NCI-H460 (cell line): ENCODE measurements at places on chromosomes 2 and 18.

GRCh38 chr2:122063716-122064115 is 308.3 kb downstream of the TSN start:
- peak; percentile 31 for DNase-seq

GRCh38 chr2:224876522-224876921 is 160.4 kb upstream of the CCDC195 start:
- no peak for DNase-seq

DNA sequence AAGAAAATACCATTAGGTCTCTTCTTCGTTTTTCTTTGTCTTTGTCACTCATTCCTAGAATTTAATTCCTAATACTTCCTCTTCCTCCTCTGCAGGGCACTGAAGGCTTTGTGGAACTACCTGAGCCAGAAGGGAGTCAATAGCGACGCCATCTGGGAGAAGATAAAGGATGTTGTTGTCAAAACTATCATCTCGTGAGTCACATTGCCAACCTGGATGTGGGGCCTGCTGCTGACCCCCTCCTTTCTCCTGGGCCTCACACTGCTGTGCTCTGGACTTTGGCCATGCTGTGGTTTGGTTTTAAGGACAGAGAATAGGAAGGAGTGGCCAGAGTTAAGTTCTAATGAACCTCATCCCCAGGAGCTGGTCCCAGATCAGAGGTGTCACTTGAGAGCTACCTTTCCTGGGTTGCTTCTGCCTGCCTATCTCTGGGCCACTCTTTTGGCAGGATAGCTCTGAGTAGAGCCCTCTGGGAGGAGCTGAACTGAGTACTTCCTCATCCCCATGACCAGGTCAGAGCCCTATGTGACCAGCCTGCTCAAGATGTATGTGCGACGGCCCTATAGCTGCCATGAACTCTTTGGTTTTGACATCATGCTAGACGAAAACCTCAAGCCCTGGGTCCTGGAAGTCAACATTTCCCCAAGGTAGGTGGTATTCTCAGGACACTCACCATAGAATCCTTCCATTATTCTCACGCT is 33.1 kb upstream of the CYP27A1 start:
- DNase-seq: no peak

- DNase-seq: no peak
Measured at GRCh38 chr2:101843471-101843870, 146.0 kb downstream of the MAP4K4 start.

- no peak for DNase-seq
Measured at GRCh38 chr2:170587922-170588321, 127.2 kb upstream of the SP5 start.

GRCh38 chr2:181626671-181627070 is 30.2 kb downstream of the CERKL start:
- no peak for DNase-seq

- no peak for DNase-seq
Measured at GRCh38 chr2:67857836-67858235, 205.0 kb downstream of the C1D start.

GRCh38 chr2:236956031-236956618 is 129.6 kb upstream of the COPS8 start:
- DNase-seq: no peak

DNA sequence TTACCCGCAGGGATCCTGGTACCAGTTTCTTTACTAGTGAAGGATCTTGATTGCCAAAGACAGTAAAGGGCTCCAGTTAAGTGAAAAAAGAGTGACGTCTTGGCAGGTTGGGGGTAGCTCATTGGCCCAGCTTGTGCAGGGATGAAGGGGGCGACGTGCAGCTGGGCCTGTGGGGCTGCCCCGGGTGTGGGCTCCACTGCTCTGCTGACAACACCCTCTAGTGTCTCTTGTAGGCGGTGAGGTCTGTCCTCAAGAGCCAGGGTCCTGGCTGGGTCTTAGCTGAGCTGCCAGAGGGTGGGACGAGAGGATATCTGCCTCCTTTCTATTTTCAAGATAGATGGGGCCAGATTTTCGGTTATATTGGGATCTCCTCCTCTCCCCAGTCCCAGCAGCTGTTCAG is 6.1 kb downstream of the ARHGEF4 start:
- DNase-seq: no peak

DNA sequence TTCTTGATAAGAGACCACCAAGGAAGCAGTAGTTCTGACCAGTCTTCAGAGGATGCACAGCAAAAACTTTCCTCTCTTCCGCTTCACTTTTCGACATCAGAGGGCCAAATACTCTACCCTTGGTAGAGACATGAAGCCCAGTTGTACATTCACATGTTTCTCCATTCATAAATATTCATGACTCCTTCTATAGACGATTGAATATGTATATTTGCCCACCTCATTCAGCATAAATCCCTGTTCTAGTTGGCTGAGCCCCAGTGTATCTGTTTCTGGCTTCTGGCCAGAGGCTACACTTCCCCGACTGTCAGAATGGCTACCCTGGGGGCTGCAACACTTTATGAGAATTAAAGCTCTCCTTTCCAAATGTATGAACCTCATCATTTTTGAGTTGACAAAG is 258.5 kb downstream of the ASXL3 start:
- DNase-seq: no peak

DNA sequence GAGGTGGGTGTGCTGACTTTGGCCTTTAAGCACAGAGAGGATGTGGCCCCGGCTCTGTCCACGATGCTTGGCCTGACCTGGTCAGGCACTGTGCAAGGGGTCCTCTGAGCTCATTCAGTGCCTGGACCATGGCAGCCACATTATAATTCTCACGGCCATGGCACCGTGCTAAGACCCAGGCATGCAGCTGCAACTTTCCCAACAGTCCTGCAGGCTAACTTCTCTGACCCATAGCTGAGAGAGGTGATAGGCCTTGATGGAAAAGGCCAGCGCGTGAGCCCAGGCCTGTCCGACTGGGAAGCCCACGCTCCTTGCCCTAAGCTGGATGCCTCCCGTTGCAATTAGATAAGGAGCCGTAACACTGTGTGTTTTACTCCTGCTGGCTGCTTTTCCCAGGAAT is 99.9 kb downstream of the TFCP2L1 start:
- DNase-seq: no peak

DNA sequence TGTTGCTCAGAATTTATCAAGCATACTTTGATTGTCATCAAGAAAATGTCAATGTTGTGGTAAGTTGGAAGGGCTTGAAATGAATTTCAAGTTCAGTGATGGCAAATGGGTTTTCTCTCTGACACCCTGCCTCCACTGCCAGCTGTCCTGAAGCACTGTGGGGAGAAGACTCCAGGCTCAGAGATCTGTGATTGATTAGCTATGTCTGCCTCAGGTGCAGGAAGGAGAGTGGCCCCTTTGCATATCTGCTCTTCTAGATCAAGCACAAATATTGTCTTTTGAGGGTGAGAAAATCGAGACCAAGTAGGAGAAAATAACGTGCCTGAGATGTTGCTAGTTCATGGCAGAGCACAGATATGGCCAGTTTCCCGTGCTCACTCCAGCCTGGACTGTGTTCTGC is 178.8 kb upstream of the GLI2 start:
- DNase-seq: no peak

DNA sequence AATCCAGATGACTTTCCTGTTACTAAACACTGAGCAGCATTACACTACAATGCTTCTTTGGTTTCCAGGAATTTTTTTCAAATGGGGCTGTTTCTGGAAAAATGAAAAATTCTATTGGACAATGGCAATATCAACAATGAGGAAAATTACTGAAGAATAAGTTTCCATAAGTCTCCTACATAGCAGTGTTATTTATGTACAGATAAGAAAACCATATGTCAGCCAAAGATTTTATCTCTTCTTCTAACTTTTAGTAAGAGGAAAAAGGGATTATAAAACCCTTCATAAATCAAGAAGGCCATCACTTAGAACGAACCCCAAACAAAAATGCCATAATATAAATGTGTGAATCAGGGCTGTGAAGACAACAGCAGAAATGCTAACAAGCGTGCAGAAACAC is 31.6 kb upstream of the NOSTRIN start:
- DNase-seq: no peak

- no peak for DNase-seq
Measured at GRCh38 chr2:131010566-131010965, 82.7 kb downstream of the FAM168B start.

DNA sequence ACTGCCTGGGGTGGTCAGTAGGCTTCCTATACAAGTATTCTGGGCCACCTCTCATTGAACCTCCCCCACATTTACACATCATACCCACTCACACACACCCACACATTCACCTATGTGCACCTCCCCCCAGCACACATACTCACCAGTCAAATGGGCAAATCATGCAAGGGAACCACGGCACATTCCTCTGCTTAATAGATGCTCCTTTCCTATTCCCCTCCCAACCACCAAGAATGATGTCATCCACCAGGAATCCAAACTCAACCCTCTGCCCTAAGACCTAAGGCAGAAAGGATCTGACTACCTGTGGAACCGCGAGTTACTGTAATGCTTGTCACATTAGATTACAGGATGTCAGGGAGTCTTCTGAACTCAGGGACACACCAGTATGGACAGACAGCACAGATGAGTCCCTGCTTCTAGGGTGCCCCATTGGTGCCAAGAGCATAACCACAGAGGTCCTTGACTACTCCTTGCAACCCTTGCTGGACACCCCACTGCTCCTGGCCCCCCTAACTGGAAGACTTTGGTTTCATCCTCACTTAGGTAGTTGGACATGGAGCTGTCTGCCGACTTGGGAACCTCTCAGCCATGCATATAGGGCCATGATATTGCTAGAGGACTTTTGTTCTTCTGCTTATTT is 21.5 kb upstream of the CAB39 start:
- DNase-seq: no peak

GRCh38 chr2:222939208-222939856 is 78.5 kb downstream of the ACSL3 start:
- peak; percentile 74 for DNase-seq

- no peak for DNase-seq
Measured at GRCh38 chr2:85865539-85866164, 23.1 kb downstream of the ST3GAL5 start.

- no peak for DNase-seq
Measured at GRCh38 chr2:60531701-60532133, 21.7 kb downstream of the BCL11A start.

- no peak for DNase-seq
Measured at GRCh38 chr2:30481323-30481800, 34.3 kb downstream of the LCLAT1 start.

DNA sequence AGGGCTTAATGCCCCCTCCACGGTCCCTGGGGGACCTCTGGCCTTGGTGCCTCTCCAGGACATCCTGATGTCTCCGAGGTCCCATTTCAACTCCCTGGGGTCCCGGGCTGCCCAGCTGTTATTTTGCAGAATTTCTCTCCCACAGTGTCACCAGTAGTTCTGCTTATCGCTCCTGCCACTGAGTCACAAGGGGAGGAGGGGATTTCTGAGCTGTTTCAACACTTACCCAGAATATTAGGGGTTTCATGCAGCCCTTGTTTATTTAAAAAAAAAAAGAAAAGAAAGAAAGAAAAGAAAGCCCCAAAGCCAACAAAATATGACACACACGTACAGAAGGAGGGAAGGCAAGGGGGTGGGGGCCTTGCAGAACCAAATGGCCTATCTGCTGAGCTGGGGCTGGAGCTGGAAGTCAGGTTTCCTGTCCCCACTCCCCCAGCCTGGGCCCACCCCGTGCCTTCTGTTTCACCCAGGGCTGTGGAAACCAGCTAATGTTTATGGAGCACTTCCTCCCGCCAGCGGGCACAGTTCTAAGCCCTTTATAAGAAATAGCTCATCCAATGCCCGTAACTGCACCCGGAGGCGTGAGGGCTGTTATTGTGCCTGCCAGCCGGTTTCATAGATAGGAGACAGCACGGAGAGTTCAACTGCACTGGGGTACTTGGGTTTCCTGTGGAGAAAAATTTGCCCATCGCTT is 8.4 kb upstream of the ARID5A start:
- no peak for DNase-seq

GRCh38 chr18:25103468-25104155 is 248.4 kb downstream of the ZNF521 start:
- no peak for DNase-seq

GRCh38 chr18:45733535-45733934 is 9.6 kb downstream of the SLC14A1 start:
- no peak for DNase-seq

DNA sequence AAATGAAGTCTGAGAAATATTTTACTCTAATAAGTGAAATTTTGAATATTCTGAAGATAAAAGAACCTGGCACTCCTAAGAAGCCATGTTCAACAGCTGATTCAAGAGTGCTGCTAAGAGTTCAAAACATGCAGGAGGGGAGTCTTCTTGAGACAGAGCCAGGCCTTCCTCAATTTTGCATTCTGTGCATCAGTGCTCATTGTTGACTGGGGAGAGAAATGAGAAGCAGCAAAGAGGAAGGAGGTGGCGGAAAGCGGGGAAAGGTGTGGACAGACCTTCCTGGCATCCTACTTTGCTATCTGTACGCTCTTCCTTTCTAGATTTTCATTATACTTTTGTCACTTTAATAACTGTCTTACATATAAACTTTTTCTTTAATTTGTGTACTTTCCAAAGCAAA is 29.7 kb upstream of the TXNDC2 start:
- DNase-seq: no peak

DNA sequence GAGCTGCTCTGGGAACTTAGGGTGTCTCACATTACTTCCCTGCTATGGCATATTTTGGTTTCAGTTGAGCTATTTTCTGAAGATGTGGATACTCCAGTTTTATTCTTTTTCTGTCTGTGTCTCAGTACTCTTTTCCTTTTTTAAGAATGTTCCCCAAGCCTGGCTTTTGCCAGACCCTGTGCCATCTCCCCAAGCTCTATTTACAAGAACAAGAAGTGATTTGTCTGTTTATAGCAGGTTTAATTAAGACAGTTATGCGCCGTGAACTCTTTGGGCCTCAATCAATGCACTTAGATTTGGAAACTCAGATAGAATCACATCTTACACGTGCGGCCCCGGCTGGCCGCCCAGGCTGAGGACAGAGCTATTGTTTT is 8.9 kb upstream of the SATB2 start:
- no peak for DNase-seq

DNA sequence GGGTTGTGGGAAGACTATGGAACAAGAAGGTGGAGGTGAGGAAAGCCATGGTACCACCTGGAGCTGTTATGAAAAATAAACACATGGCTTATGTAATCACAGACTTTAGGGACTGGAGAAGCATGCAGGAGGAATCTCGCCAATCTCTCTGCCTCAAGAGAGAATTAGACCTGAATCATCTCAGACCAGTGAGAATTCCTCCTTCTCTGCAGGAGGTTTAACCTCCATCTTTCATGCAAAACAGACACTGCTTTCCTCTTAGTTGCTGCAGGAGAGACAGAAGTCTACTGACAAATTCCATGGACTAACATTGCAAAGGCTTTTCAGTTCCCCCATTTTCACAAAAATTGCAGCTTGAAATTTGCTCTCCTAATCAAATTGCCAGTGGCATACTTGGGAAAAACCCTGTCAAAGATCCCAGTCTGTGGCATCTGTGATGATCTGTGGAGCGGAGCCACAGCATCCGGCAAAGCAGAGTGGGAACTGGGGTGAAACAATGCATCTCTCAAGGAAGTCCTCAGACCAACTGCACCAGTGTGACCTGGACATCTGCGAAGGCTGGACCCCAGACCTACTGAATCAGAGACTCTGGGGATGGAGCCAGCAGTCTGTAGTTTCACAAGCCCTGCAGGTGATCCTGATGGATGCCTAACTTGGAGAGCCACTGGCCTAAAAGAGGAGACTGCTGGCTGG is 28.6 kb upstream of the NCKAP5 start:
- no peak for DNase-seq

GRCh38 chr18:74456349-74457042 is 612 bp downstream of the DIPK1C start:
- DNase-seq: no peak

- DNase-seq: no peak
Measured at GRCh38 chr2:68719912-68720311, 14.7 kb upstream of the ARHGAP25 start.
